MV-4-11 (cell line): ENCODE measurements at places on chromosomes 13 and 19.

- DNase-seq: no peak
Observed at GRCh38 chr19:6035026-6035425, 57.1 kb upstream of the RANBP3 start.

- no peak for DNase-seq
Observed at GRCh38 chr13:39971526-39971925, 316.1 kb downstream of the COG6 start.

DNA sequence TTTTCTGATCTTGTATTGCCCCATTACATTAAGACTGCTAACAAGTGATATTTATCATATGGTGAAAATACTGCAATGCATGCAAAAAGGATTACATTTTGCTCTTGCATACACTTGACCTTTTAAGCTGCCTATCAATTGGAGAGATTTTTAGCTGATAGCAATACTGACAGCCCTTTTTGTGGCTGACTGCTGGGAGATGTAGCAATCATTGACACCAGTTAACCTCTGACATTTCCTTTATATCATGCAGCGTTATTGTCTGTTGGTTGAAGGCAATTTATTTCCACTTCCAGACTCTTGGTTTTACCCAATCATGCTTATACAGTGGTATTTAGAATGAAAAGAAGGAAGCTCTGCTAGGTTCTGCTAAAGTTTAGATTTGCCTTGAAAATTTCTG is 364.0 kb downstream of the LMO7 start:
- no peak for DNase-seq

DNA sequence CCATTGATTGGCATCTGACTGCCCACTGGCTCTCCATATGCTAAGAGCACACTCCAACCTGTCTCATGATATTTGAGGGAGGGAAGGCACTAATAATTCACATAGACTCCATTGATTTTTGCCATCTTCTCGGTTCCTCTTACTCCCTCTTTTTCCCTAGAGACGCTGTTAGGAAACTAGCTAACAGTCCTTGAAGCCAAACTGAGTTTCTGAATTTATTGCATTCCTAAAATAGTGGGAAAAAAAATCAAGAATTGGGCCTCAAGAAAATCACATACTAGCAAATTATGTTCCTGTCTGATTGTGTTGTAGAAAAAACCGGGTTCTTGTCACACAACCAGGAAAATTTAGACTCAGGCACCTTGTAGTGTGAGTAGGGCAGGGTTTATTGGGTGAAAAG is 86.4 kb upstream of the SLC7A1 start:
- no peak for DNase-seq

- no peak for DNase-seq
Observed at GRCh38 chr19:46294494-46294893, 2.3 kb upstream of the HIF3A start.
